ENCODE measurements at places on chromosomes 1 and 21.

GRCh38 chr1:171343727-171344472, 29.9 kb downstream of the FMO4 start:
- DNase-seq, result no peak

DNA sequence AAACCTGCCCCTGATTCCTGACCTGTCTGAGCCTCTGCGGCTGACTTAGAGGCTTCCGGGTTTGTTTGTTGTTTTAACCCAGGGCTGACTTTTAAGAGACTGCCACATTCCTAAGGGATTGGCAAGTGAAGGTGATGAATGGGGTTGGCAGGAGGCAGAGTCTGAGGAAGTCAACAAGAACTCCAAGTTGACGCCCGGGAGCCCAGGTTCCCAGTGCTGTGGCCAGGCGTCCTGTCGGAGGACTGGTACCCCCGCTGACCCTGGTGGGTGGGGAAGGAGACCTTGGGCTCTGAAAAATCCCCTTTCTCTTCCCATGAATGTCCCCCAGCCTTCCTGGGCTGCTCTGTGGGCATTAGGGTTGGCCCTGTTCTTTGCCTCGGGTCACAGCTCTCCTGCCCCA, 19.7 kb upstream of the EPS8L3 start:
- DNase-seq, result no peak

GRCh38 chr1:55006931-55007330, 8.2 kb downstream of the BSND start:
- no peak for DNase-seq

GRCh38 chr1:198125995-198126735, 30.6 kb upstream of the NEK7 start:
- no peak for DNase-seq

- DNase-seq, result no peak
These were observed 291.1 kb upstream of the NFIA start for GRCh38 chr1:60791226-60791625.

- no peak for DNase-seq
These were observed 325.1 kb downstream of the HHAT start for GRCh38 chr1:210653771-210654170.

GRCh38 chr1:51664421-51665240, 47.7 kb downstream of the OSBPL9 start:
- no peak for DNase-seq

DNA sequence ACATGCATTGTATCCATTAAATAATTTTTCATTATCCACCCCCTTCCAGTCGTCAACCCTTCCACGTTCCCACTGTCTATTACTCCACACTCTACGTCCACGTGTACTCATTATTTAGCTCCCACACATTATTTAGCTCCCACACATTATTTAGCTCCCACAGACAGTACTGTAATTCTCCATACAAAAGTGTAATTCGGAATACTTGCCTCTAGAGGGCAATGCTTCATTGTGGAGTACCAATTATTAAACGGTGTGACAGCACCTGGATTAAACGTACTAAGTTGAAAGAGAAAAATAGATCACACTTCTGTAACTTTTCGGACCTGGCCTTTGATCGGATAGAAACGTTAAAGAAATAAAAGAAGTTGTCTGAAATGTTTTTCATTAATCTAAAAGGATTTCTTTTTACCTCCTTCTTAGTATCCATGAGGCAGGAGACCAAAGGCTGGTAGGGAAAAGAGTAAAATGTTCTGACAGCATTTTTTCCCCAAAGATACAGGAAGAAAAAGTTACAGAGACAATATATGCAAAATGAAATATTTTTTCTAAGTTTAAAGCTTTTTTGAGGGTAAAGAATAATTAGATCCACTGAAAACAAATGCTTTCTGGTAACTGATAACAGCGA, 99.2 kb downstream of the LHX8 start:
- peak; percentile 14 for DNase-seq

- DNase-seq, result no peak
These were observed 61.8 kb upstream of the LAMC2 start for GRCh38 chr1:183124259-183124658.

DNA sequence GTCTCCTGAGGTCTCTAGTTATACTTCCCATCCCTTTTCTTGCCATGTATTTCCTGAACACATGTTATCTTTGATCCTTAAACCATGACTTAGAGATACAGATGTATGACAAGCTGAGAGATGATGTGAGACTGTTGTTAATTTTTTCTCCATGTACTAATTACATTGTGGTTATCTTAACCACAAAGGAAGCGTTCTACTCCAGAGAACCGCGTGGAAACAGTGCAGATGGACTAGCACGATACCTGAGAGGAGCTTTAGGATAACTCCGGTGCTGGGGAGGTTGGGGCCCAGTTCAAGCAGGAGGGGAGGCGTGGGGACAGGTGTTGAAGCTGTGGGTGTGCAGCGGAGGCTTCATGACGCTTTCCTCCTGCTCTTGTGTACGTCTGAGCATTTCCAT, 17.5 kb downstream of the PDE9A start:
- no peak for DNase-seq

DNA sequence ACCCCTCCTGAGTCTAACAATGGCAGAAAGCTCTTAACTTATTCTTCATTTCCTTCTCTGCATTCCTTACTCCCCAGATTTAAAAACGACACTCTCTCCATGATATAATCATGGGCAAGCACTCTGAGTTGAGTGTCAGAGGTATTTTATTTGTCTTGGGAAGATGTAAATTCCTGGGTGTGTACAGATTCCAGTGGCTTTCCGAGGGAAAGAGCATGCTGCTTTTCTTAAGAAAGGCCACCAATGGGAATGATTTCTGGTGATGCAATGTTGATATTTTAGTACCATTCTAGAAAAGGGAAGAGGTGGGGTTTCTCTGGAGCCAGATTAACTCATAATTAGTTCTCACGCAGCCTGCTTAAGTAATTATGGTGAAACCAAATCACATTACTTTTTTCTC, 47.8 kb upstream of the BTG3 start:
- no peak for DNase-seq

- DNase-seq, result no peak
These were observed 120.5 kb downstream of the SIK1 start for GRCh38 chr21:43306391-43306790.

DNA sequence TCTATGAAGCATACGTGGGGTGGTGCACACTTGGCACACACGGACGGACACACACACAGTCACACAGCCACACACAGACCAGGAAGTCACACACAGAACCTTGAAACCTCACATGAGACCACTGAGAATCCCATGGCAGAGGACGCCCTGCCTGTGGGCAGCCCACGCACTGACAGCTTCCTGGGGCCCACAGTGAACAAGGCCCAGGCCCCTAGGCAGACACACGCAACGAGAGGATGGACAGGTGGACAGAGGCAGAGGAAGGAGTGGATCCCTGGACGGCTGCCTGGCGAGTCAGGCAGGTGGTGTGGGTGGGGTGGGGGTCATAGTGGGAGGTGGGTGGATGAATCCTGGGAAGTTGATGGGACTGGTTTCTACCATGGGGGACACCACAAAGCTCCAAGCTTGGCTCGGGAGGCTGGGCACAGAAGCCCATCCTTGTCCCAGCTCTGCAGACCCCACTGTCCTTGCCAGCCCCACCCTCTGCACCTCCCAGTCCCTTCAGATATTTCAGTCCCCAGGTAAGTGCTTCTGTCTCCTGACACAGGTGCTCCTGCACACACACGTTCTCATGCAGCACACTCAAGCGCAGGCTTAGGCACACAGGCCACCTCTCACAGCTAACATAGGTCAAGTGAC, 49.1 kb downstream of the WNT9A start:
- DNase-seq, result no peak

DNA sequence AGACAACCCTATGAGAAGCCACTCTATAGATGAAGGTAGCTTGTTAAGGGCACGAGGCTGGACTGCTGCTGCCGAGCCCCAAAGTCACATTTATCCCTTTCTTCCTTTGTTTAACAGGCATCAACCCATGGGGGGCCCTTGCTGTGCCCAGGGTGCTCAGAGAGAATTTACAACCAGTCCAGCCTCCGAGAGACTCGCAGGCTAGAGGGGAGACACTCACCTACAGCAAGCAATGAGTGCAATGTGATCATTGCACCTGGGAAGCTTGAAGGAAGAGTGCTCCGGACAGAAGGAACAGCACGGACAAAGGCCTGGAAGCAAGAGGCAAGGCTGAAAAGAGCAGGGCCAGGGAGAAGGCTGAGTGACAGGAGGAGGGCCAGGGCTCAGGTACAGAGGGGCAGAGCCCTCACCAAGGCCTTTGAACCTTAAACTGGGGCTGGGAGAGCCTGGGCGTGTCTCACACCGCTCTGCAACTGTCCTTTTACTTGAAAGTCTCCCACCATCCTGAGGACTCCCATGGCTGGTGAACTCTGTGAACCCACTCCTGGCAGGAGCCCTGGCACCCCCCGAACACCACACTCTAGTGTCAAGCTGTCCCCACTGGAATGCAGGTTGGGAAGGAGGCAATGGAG, 27.3 kb downstream of the DMRTB1 start:
- DNase-seq, result no peak

GRCh38 chr1:113662101-113662500, 97.2 kb downstream of the PHTF1 start:
- no peak for DNase-seq

GRCh38 chr1:43853161-43853921, 80.3 kb upstream of the ARTN start:
- no peak for DNase-seq

GRCh38 chr1:240522122-240522822, 89.7 kb downstream of the GREM2 start:
- no peak for DNase-seq

DNA sequence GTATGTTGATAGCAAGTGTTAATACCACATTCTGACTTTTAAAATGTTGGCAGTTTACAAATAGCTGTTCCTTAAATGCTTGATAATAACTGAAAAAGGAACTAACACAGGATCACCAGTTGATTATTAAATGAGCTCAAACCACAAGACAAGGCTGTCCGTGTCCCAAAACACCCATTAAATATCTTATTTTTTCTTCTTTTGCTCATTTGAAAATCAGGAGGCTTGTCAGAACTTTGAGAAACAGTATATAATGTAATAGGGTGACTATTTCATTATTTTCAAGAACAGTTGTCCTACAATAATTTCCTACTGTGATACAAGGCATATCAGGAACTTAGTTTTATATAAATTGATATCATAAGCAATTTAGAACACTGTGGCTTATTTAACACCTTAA, 2.7 kb downstream of the CDKN2C start:
- no peak for DNase-seq

DNA sequence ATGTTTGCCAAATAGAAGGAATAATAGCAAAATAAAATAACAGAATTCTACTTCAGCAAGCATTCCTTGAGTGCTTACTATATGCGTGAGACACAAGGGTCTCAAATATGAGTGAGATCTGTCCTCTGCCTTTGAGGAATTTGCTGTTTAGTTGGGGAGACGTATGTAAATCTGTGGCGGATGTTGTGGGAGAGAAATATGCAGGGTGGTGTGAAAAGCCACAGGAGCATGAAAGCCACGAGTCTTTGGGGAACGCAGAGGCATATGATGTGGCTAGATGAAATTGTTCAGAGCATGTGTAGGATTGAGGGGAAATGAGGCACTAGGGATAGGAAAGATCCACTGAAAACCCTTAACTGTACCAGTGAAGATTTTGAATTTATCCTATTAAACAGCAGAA, 244.4 kb downstream of the PBX1 start:
- no peak for DNase-seq

GRCh38 chr1:182910143-182910542, 42.8 kb downstream of the SHCBP1L start:
- DNase-seq, result no peak

DNA sequence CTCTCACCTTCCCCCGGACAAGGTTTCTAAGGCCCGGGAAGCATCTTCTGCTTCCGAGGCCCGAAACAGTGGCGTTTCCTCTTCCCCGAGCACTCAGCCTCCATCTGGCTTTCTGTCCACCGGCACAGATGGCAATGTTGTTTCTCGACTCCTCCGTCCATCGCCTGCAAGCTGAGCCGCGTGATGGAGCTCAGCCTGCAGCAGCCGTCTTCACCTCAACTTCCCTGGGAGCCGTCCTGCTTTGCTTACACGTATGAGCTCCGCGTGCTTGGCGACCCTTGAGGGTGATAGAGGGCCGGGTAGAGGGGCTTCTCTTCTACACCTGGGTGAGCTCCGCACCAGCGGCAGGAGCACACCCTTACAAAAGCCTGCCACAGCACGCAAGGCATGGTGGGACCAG, 80.4 kb downstream of the AJAP1 start:
- DNase-seq, result no peak

DNA sequence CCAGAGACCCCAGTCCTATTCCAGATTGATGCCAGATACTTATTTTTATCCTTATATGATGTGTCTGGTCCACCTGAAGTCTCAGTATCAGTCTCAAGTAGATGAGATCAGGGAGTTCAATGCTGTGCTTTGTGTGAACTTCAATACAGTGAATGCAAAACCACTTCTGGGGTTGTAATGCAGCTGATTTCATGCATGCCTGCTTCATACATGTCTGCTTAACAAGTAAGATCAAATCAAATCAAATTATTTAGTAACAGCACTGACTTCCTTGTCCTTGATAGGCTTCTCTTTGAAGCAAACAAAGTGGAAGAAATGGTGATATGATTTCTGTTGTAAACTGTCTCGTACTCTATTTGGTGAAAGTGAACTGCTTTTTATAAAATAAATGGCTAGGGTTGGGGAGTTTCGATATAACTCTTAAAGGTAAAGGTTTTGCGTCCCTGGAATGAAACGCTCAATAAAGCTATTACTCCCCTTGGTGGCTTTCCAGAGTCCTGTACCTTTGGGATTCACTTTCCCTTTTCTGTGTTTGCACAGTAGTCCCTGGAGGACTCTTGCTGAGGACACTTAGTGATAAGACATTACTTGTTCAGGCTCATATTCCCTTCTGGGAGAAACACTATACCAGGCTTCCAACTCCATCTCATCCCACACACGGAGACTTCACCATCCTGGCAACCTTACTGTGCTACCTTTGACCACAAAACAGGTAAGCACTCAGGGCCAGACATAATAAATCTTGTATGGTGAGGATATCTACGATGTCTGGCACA, 59.3 kb downstream of the FH start:
- DNase-seq, result no peak

GRCh38 chr1:109932679-109933078, 22.0 kb downstream of the CSF1 start:
- DNase-seq, result no peak

DNA sequence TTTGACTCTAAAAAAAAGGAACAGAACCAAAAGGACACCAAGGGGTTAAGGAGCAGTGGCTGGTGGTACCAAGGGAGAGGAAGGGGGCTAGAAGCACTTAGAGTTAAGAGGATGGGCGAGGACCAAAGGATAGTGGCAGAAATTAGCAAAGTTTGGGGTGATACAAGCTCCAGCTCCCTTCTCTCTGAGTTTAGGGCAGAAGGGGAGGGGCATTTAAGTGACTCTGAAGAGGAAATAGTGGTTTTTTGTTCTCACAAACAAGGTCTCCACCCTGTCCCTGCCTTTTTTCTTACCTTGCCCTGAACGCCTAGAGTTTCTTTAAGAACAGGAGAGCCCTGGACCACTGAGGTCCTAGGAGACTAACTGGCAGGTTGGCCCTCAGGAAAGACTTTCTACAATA, 3.3 kb downstream of the CDC42SE1 start:
- DNase-seq, result no peak
